Bladder microvascular endothelial cell (primary cell): ENCODE measurements at places on chromosomes 16 and 17. TPM values are rescaled to one million over a fixed set of nuclear protein-coding genes. Genes with fewer than 3 reads are reported as not detected.

Gene CLEC18C
- 0.16 and 0.19 TPM in 2 replicates for total RNA-seq

Gene RAMP2
- 4.4 and 30.8 TPM in 2 replicates for total RNA-seq

Gene MYH3
- under 0.01 and 0.88 TPM in 2 replicates for total RNA-seq

Gene SLC13A2
- not detected in 2 replicates for total RNA-seq

Gene MRPL28
- 61.0 and 77.7 TPM in 2 replicates for total RNA-seq

Gene STAT5A
- total RNA-seq = 28.2 and 36.4 TPM in 2 replicates

Gene CMIP
- total RNA-seq = 23.6 and 56.4 TPM in 2 replicates

Gene KRT12
- not detected in 2 replicates for total RNA-seq

Gene CASKIN2
- total RNA-seq = 11.2 and 25.2 TPM in 2 replicates

Gene DDX52
- total RNA-seq = 26.2 and 36.0 TPM in 2 replicates

Gene ATP2A1
- 0.16 and 0.31 TPM in 2 replicates for total RNA-seq

Gene QRICH2
- total RNA-seq = 3.1 and 10.4 TPM in 2 replicates

Gene NPIPA8
- total RNA-seq = 1.6 and 10.4 TPM in 2 replicates

Gene MT1E
- total RNA-seq = 64.6 and 115 TPM in 2 replicates

Gene GPR142
- 0.16 and 0.19 TPM in 2 replicates for total RNA-seq

Gene MT1A
- 0.65 and 0.69 TPM in 2 replicates for total RNA-seq

Gene MMP25
- under 0.01 and 0.06 TPM in 2 replicates for total RNA-seq
